HTR-8/SVneo (cell line): ENCODE measurements at places on chromosomes 5 and 9.

DNA sequence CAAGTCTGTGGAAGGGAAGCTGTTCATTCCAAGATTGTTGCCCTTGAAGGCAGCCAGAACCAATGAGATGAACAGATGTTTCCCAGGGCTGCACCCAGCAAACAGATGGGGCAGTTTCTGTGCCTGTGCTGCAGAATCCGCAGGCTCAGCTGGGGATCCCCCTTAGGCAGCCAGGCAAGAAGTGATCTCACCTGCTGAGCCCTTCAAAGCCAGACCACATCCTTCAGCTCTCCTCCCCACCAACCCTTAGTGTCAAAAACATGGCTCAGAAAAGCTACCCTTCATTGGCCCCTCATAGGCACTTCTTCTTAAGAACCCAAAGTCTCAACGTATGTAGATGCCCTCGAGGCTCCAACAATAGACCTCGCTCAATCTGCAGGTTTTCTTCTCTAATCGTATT lies 626.7 kb downstream of the CCDC171 start:
- no peak for DNase-seq

- DNase-seq = peak; percentile 24
Observed at GRCh38 chr5:15620501-15620900, 120.5 kb downstream of the FBXL7 start.

DNA sequence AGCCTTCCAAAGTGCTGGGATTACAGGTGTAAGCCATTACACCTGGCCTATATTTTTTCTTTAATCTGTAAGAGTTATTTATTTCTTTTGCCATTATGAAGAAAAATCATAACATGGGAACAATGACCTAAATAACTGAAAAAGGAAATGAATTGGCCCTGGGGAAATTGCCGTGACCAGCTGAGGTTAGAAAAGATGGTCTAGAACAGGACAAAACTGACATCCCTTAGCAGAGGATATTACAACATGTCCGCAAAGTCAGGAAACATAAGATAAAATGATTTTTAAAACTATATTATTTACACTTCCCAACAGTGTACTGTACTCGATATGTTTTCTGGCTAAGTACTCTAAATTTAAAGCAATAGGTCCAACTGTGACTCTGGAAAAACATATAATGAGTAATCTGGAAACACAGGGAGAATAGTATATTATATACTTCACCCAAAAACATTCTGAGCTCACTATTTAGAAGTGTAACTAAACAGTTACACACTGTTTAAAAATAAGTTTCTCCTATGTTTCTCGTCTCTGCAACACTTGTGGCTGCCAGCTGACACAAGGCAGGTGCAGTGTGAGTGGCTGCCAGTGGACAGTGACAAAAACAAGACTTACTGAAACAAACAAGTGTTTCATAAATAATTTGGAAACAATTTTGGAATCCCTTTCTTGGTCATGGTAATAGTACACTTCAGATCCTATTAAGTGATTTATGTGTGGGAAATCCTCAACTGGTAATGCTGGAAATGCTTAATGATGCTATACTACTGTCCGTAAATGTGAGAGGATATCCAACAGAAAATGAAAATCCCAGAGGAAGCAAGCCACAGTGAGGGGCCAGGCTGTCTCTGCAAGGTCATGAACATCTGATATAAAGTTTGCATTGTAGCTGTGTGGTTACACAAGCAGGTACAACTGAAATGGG lies 69.1 kb downstream of the C9orf85 start:
- no peak for DNase-seq

DNA sequence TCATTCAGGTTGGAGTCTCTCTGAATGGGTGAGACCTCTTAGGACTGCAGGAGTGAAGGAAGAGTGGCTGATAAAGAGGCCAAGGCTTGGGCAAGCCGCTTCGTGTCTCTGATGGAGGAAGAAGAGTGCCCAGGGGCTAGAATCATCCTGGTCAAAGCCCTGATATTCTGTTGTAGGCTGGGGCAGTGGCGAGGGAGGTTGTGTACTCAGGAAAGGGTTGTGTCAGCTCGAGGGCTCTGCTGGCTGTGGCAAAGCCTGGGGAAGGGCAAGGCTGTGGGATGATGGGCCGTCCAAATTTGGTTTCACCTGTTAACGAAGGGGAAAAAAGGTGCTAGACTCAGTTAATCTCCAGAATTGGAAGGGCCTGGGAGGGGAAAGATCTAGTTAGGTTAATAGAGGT lies 2.4 kb upstream of the TRMT10B start:
- no peak for DNase-seq

DNA sequence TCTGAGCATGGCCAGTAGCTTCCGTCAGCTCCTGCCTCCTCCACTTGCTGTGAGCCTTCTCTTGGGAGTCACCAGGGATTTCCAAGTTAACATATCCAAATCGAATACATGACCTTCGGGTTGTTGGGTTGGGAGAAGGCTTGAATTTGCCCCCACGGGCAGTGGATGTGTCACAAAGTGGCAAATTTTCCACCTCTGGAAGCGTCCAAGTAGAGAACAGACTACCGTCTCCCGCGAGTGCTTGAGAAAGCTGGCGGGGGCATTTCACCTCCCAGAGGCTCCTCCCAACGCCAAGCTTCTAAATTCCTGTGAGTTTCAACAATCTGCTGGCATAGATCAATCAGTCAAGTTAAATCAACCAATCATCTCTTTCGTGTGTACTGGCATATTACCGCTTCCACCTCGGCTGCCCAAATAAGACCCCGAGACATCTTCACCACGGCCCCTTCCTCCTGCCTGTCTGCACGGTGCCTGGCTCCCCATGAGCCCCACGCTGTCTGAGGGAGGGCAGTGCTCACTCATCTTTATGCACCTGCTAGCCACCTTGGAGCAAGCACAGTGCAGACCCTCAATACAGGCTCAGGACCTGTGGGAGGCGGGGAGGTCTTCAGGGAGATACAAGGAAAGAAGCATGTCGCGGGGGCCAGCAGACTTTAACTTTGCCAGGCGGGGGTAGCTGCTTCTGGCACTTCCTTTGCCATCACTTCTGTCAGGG lies 79.1 kb downstream of the MRPL36 start:
- no peak for DNase-seq

- DNase-seq = no peak
Observed at GRCh38 chr9:23820451-23821374, 5.3 kb downstream of the ELAVL2 start.

DNA sequence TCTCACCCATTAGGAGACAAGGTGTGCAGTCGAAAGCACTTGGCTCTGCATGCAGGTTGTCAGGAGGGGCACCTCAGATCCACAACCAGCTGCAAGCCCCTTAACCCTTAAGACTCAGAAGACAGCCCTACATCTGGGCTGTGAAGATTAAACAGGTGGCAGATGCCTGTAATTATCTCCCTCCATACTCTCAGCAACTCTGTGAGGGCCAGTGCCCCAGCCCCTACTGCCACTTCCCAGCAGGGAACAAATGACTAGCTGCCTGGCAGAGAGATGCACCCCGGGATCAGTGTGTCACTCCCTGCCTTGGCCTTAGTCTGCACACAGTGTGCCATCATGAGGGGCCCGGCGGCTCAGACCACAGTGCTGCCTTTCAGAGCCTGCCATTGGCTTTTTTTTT lies 42.0 kb downstream of the CRB2 start:
- DNase-seq = no peak

DNA sequence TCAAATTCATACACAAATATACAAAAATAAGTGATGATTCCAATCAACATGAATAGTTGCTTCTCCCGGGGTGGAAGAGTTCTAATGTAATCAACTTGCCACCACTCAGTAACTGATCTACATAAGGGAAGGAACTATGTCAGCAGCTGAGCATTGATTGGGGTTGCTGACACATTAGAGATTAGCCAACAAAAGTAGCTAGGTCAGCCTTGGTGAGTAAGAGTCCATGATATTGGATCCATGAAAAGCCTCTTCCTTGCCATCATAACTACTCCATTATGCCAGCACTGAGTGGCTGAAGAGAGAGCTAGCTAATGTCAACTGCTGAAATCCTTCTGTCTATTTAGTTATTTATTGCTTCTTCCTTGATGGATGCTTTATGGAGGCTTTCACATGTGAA lies 309.8 kb downstream of the NFIB start:
- no peak for DNase-seq

GRCh38 chr5:131417240-131417869 lies 153.5 kb downstream of the CDC42SE2 start:
- peak; percentile 62 for DNase-seq

DNA sequence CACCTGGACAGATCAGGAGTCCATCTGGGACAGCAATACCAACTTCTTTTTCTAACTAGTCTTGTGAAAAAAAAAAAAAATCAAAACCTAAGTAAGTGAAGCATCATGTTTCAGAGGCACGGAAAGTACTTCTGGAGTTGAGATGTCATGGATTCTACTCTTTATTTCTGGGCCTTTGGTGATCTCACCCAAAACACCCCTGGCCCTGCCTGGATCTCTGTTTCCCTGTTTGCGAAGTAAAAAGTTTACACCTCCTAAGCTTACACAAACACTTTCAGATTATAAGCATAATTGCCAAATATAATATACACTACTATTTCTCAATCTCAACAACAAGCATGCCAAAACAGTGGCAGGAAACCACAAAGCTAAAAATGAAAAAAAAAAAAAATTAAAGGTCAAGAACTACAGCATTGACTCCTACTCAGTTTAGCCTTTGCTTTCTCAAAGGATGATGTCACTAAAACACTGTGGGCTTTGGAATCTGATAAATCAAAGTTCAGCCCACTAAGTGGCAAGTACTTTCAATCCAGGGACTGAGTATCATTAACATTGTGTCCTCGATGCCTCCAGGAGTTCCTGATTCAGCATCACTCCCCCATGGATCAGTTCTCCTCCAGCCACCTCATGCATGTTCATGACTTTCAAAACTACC lies 291.9 kb downstream of the NFIB start:
- DNase-seq = peak; percentile 5
